Progenitor cell of endocrine pancreas (in vitro differentiated cells): ENCODE measurements at places on chromosomes 13 and 19. TPM values are rescaled to one million over a fixed set of nuclear protein-coding genes. Genes with fewer than 3 reads are reported as not detected.

SPATA13 gene
- 32.5 and 35.8 TPM in 2 replicates for total RNA-seq

CDADC1 gene
- total RNA-seq, result 11.7 and 13.9 TPM in 2 replicates

CYP4F8 gene
- not detected in 2 replicates for total RNA-seq

MCEMP1 gene
- not detected in 2 replicates for total RNA-seq

TNFSF13B gene
- 3.1 and 3.3 TPM in 2 replicates for total RNA-seq

ZNF723 gene
- not detected in 2 replicates for total RNA-seq

PABPC3 gene
- 0.26 and 0.49 TPM in 2 replicates for total RNA-seq

ANGPTL4 gene
- total RNA-seq, result 0.77 and 1.1 TPM in 2 replicates

FGF22 gene
- 0.43 and 0.49 TPM in 2 replicates for total RNA-seq

LRG1 gene
- 0.34 and 0.51 TPM in 2 replicates for total RNA-seq

KIR2DL3 gene
- not detected in 2 replicates for total RNA-seq

FAM124A gene
- 1.5 and 1.6 TPM in 2 replicates for total RNA-seq

CAPNS1 gene
- total RNA-seq, result 427 and 435 TPM in 2 replicates

GARIN5A gene
- total RNA-seq, result 11.6 and 12.0 TPM in 2 replicates

SHD gene
- total RNA-seq, result 0.74 and 0.82 TPM in 2 replicates

CCDC9 gene
- 34.4 and 36.1 TPM in 2 replicates for total RNA-seq
